ENCODE measurements at places on chromosomes 12 and 14. TPM values are rescaled to one million over a fixed set of nuclear protein-coding genes. Genes with fewer than 3 reads are reported as not detected.

Gene COX8C
- 0.54 TPM for polyA plus RNA-seq

Gene DHRS7
- polyA plus RNA-seq: 56.3 TPM

Gene GPHB5
- not detected for polyA plus RNA-seq

Gene JAG2
- polyA plus RNA-seq: 10.2 TPM

Gene SERPINA9
- not detected for polyA plus RNA-seq

Gene ESPL1
- polyA plus RNA-seq: 20.4 TPM

Gene HEBP1
- 55.0 TPM for polyA plus RNA-seq

Gene CLBA1
- polyA plus RNA-seq: 14.1 TPM

Gene NANOG
- 0.17 TPM for polyA plus RNA-seq

Gene MANSC4
- 0.69 TPM for polyA plus RNA-seq

Gene PARPBP
- polyA plus RNA-seq: 11.1 TPM

Gene LRIG3
- polyA plus RNA-seq: 48.4 TPM

Gene PTHLH
- polyA plus RNA-seq: 4.4 TPM

Gene CABP1
- 2.2 TPM for polyA plus RNA-seq

Gene NPAS3
- 0.77 TPM for polyA plus RNA-seq

Gene BCL2L2
- polyA plus RNA-seq: 42.0 TPM

Gene KLHL33
- 0.26 TPM for polyA plus RNA-seq

DNA sequence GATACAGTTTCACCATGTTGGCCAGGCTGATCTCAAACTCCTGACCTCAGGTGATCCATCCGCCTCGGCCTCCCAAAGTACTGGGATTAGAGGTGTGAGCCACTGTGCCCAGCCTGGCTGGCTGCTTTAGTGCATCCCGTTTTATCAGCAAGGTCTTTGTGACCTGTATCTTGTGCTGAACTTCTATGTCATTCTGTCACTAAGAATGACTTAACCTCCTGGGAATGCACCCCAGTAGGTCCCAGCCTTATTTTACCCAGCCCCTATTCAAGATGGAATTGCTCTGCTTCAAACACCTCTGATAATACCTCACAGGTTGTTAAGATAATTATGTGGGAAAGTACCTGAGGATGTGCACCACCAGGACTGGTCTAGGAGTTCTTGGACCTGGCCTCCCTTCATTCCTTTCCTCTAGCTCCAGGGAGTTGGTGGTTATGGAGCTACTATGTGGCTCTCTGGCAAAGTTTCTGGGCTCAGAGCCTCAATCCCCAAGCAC is 26.1 kb upstream of the JPH4 start:
- DNase-seq: no peak

- no peak for DNase-seq
These were observed 50.3 kb upstream of the TMX1 start for GRCh38 chr14:51189600-51190376.

DNA sequence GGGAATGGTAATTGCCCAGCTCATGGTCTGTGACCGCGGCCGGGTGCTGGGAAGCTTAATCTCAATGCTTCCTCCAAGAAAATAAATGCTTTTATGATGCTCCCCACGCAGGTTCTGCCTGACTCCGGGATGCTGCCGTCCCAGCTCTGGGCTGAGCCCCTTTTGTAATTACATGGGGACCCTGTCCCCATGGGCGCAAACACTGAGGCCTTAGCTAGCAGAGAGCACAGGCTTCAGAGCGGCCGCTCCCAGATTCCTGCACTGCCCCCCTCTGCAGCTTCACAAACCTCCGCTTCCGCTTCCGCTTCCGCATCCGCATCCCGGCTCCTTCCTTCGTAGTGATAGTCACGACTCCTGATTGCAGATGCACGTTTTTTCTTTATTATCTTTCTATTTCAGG is 129.5 kb downstream of the KIF26A start:
- DNase-seq: no peak

DNA sequence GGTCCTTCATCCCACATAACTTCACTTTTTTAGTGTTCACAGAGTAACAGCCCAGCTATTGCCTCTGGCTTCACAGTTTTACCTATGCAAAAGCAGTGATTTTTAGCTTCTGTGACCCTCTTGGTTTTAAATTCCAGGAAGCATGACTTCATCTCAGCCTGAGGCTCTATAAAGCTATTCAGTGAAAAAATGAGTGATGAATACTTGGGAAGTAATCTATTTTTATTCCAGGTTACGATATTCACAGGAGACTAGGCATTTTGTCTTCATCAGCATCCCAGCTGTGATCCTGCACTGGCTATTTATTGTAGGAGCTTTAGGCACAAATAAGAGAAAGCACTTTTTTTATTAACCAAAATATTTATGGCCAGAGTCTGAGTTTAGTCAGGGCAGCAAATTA is 164.8 kb downstream of the SNAPC1 start:
- no peak for DNase-seq

- no peak for DNase-seq
These were observed 10.2 kb downstream of the TIGAR start for GRCh38 chr12:4331221-4331620.

GRCh38 chr14:96149131-96149530 is 55.5 kb upstream of the BDKRB2 start:
- no peak for DNase-seq

DNA sequence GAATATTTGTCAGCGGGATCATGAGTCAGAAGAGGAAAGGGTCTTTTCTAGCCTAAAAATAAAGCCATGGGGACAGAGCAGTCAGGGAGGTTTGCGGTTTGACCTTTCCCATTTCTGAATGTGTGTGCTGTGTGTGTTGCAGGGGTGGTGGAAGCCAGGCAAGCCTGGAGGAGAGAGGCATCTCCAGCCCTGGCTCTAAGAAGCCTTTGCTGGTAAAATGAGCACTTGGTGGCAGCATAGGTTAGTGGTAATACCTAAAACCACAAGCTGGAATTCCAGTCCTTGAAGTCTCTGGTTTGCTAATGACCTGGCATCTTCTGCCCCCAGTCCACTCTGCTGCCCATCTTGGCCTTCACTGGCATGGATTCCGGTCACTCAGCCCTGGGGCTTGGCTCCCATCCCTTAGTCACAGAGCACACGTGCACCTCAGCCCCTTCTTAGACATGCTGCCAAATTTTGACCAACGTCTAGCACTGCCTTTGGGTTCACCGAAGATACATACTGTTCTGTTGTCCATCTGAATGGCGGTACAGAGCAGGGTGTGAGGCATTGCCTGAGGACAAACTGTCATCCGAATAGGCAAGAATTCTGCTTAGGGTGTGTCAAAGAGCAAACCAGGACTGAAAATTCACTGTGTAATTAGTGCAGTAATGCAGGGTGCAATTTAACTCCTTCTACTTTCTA is 52.7 kb downstream of the KCNA5 start:
- DNase-seq: no peak

DNA sequence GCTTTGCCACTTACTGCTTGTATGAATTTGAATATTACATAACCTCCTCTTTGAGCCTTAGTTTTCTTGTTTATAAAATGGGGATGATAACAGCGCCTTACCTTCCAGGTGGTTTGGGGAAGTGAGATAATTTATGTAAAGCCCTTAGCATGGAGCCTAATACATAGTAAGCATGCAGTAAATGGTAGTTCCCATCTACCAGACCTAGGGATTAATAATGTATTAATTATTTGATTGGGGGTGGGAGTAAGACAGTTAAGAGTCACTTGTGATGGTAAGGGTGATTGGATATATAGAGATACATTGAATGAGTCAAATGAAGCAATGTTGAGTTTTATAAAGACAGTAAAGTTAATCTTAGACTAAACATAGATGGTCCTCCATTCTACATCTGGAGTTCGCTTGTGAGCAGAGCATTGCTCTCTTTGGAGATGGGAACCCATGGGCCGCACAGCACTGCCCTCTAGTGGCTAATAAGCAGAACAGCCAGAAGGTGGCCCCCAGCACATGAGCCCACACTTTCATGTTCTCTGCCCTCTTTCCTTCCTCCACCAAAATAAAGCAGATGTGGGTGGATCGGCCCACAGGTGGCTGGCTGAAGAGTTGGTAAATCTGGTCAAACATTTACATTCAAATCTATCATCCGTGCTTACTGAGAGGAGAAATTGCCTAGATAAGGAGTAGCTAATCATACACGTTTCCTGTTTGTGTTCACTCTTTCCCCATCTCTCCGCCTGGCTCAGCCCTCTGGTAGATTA is 26.5 kb upstream of the TAMALIN start:
- DNase-seq: peak; percentile 57

- DNase-seq: no peak
These were observed 186.7 kb downstream of the EFCAB11 start for GRCh38 chr14:89767861-89768268.

DNA sequence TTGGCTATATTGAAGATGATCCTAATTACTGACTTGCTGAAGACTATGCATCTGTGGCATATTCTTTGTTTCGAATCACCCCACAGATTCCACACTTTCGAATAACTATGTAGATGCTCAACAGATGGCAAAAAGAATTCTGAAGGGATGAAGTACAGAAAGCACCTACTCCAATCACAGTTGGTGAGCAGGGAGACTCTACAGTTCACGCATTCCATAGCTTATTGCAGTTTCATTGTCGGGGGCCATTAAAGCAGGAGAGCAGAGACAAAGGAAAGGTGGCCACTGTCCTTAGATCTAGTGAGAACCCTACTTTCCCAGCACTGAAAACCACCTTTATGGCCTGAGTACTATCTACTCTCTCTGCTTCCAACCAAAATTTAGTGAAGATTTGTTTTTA is 191.9 kb downstream of the STXBP6 start:
- no peak for DNase-seq

DNA sequence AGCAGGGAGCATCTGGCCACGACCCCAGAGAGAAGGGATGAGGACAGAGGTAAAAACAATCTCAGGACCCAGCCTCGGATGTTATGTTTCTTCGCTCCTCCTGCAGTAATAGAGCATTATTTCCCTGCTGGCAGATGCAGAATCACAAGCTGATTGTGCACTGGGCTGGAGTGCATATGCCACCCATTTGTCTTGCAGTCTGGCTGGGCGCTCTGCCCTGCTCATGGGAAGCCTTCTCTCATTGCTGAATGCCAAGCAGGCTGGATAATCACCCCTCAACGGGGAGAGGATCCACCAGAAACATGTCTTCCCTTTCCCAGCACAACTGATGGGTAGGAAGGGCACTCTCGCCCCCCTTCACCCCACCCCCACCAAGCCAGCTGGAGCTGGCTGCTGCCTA is 8.5 kb upstream of the VASH1 start:
- DNase-seq: no peak

GRCh38 chr14:96576359-96576758 is 74.2 kb downstream of the PAPOLA start:
- no peak for DNase-seq

DNA sequence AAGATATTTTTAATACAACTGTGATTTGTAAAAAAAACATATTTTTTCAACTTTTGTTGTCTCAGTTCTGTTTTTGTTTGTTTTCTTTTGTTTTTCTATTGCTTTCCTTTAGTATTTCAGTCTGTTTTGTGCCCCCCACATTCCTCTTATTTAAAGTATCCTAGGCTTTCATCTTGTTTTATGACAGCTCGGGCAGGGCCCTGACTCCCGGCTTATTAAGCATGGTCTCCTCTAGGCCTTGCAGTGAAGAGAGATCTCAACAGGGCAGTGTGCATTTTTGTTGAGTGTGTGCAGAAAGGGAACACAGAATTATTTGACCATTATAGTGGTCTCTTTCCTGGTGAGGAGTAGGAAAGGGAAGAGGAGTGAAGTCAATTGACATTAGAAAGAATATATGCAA is 110.2 kb upstream of the SLC38A4 start:
- DNase-seq: no peak

GRCh38 chr12:113194971-113195391 is 9.5 kb downstream of the RITA1 start:
- no peak for DNase-seq

DNA sequence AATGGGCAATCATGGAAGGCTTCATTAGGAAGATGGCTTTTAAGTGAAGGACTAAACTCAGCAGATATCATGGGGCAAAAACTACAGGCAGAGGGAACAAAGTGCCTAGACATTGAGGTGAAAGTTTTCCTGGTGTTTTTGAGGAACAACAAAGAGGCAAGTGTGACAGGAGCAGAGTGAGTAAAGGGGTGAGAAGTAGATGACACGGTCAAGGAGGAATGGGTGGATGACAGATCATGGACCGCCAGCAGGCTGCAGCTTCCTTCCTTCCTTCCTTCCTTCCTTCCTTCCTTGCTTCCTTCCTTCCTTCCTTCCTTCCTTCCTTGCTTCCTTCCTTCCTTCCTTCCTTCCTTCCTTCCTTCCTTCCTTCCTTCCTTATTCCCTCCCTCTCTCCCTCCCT is 108.3 kb downstream of the TRHDE start:
- no peak for DNase-seq

GRCh38 chr12:24025153-24025798 is 75.8 kb upstream of the SOX5 start:
- no peak for DNase-seq

GRCh38 chr12:40552868-40553267 is 139.4 kb upstream of the CNTN1 start:
- DNase-seq: no peak

- DNase-seq: no peak
These were observed 30.6 kb downstream of the MVK start for GRCh38 chr12:109604132-109604585.

DNA sequence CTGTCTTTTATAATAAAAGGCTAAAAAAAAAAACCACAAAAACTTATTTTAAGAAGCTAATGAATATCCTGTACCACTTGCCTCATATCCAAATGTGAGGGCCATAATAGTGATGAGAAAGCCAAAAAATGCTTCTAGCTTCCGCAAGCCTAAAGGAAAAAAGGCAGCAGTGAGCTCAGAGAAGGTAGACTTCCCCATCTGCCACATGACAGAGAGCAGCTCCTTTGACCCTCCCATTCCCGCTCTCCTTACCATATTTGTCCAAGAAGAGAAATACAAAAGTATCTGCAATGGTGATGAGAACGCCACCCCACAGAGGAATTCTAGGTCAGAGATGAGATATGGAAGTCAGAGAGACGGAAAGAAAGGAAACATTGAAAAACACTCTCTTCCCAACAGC is 27.1 kb downstream of the SLC11A2 start:
- no peak for DNase-seq

- peak; percentile 29 for DNase-seq
These were observed 76.6 kb upstream of the GNG2 start for GRCh38 chr14:51783765-51784164.

- DNase-seq: peak; percentile 66
These were observed 7.8 kb downstream of the ZDHHC22 start for GRCh38 chr14:77133720-77134338.

- no peak for DNase-seq
These were observed 329.8 kb upstream of the OR4E1 start for GRCh38 chr14:22003461-22003860.

- no peak for DNase-seq
These were observed 89.9 kb downstream of the BORCS5 start for GRCh38 chr12:12446786-12447185.

GRCh38 chr14:61281186-61281947 is at the start of gene TMEM30B:
Gene TMEM30B, minus strand, starts transcription at chr14:61281338. Its CDS starts 191 bp downstream, at chr14:61281147.
- DNase-seq: peak; percentile 65

GRCh38 chr12:79690142-79690637 is 574 bp downstream of the PAWR start:
- DNase-seq: no peak

GRCh38 chr12:122084857-122085405 is 6.4 kb downstream of the MLXIP start:
- DNase-seq: no peak

GRCh38 chr12:28040246-28040645 is 67.7 kb upstream of the PTHLH start:
- DNase-seq: no peak
